ENCODE measurements at places on chromosomes 5 and 9.

DNA sequence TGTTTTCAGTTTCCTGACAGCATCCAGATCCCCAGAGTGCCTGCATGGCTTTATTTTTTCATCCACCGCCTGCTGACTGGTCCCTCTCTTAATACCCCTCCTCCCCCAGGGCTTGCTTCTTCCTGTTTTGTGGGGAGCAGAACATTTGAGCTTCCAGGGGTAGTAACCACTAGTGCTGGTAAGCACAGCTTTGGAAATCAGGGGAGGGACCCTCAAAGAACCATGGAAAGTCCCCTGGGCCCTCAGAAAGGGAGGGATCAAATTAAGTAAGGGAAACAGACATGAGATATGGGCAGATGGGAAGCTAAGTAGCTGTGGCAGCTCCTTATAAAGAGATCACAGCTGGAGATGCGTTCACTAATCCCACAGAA is 26.8 kb downstream of the GRIA1 start:
- DNase-seq, result no peak

DNA sequence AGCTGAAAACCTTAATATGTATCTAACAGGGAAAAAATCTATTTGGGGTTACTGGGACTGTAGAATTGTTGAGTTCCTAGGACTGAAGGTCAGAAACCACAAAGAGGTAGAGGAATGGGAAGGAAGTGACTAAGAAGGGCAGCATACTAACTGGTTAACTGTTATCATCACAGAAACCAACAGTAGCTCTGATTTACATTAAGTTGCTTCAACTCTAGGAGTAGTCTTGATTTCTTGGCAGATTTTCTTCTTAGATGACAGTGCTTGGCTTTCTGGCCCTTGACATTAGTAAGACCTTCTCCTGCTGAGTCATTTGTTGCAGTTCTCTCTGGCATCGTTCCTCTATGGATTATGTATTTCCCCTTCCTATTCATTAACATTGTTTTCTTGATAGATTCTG is 116.1 kb upstream of the RASA1 start:
- no peak for DNase-seq

DNA sequence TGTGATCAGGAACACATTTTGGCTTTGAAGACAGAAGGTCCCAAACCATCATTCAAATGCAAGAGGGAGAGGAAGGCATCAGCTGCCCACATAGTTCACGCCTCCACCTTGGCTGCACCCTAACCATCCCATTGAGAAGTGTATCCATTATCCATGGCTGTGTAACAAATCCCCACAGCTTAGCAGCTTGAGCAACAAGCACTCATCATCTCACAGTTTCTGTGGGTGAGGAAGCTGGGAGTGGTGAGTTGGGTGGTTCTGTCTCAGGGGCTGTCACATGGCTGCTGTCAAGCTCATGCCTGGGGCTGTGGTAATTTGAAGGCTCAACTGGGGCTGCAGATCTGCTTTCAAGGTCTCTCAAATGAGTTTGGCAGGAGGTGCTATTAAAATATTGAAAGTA is 23.0 kb upstream of the CEP72 start:
- no peak for DNase-seq

DNA sequence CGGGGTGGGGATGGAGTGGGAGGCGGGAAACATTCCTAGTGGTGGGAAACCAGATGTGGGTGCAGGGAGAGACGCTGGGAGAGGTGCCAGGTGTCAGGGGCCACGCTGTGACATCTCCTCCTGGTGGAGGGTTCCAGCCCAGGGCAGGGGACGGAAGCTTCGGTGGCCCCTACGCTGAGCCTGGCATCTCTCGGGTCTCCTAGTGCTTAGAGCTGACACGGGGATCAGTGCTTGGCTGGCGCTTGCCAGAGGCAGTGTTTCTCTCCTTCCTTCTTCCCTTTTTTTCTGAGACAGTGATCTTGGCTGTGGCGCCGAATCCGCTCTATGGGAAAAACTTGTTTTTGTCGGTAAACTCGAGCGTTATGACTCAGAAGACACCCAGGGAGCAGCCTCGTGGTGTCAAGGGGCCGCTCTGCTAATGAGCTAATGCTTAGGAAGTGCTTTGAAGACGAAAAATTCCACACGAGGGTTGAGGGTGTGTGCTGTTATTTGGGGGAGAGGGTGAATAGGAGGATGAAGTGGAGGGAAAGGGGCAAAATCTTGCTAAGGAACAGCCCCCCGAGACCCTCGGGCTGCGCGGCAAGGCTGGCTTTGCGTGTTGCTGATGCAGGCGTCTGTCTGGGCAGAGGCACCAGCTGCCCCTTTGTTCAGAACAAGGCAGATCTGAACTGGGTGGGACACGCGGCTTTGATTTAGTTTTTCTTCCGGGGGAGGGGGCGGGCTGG is 20.4 kb upstream of the IER5L start:
- DNase-seq, result no peak

- no peak for DNase-seq
These were observed 406.6 kb upstream of the TLE4 start for GRCh38 chr9:79165020-79165780.

DNA sequence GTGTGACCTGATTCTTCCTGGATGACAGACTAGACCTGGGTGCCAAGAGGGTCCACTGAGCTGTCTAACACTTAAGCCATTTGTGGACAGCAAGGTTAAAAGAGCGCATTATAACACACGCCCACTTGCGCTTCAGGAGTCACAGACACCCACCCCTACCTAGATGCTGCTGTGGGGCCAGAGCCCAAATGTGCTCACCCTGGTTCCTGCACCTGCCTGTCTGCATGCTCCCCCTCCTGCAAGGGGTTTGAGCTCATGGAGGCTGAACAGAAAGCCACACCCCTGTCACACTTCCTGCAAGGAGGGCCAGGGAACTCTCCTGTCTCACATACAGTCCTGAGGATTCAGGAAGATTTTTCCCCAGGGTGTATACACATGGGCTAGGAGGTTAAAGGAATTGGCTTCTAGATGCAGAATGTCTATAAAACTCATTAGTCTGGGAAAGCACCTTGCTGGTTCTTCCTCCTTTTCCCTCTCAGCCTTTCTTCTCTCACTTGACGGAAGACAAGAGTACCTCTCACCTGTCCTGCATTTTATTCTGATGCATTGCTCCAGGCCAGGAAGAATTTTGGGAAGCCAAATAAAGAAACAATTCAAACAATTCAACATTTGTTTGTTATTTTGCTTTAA is 87.4 kb upstream of the LHFPL2 start:
- DNase-seq, result no peak

DNA sequence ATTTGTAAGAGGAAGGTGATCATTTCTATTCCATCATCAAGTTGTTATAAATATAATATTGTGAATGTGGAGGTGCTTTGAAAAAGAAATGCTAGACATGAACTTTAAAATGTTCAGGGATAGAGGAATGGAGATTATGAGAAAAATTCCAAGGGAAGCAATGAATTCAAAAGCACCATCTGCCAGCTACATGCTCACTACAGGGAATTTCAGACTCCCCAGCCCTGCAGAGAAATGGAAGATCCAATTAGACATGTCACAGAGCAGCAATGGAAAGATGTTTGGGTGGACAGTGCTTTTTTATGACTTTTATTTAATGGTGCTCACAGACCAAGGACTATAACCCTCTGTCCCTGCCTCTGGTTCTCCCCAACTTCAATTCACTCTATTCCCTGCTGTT is 209.7 kb downstream of the ESM1 start:
- DNase-seq, result no peak

DNA sequence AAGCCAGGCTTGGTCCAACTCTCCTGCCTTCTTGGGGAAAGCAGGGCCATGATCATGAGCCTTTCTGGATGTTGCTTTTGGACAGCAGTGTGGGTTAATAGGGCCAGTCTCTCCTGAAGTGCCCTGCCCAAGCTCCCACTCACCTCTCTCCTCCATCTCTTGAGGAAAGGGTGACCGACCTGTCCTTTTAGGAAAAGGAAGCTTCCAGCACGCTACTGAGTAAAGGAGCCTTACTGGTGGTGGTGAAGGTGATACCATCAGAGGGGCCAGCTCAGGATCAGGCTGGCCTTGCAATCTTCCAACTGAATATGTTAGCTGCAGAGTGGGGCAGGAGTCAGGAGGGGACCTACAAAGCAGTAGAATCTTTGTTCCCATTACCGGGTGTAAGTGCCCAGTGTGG is 2.2 kb upstream of the RGS3 start:
- DNase-seq, result no peak

- no peak for DNase-seq
These were observed 122.0 kb downstream of the TLE4 start for GRCh38 chr9:79693750-79694149.

DNA sequence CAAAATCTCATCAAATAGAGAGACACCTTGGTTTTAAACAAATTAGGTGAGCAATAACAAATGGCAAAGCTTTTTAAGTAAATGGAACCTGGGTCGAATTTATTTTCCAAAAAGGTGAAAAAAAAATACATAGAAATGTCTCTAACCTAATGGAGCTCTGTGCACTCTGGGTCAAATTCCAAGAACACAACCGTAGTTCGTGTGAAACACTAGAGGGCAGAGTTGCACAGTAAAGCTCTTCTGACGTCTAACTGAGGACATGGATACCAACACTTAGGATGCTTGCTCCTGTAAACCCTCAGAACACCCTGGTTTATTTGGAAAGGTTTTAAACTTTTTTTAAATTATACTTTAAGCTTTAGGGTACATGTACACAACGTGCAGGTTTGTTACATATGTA is 18.9 kb downstream of the MARCHF11 start:
- no peak for DNase-seq

DNA sequence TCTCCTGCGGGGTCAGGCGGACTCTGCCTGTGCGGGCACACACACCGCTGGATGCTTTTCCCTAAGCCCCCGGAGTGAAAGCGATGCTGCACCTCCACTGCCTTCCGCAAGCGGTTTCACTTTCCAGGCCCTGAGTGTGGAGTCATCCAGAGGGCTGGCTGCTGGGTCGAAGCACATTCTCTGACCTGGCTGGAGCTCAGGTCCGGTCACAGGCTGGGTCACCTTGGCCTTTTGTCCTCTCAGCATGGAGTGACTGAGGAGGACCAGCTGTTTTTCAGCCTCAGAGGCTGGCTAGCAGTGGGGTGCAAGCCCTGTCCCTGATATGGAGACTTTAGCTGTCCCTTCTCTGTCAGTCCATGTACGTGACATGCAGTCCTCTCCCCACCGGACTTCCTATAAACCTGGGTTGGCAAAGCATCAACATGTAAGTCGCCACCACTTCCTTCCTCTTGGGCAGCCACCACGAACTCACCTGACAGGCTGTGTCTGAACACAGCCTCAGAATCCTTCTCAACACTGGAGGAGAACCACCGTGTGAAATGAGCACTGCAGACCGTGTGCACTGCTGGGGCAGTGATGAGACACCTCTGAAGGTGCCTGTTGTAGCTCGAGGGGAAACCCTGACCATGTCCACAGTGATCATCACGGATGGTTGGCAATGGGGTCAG is 51.3 kb downstream of the GADD45G start:
- DNase-seq, result no peak

DNA sequence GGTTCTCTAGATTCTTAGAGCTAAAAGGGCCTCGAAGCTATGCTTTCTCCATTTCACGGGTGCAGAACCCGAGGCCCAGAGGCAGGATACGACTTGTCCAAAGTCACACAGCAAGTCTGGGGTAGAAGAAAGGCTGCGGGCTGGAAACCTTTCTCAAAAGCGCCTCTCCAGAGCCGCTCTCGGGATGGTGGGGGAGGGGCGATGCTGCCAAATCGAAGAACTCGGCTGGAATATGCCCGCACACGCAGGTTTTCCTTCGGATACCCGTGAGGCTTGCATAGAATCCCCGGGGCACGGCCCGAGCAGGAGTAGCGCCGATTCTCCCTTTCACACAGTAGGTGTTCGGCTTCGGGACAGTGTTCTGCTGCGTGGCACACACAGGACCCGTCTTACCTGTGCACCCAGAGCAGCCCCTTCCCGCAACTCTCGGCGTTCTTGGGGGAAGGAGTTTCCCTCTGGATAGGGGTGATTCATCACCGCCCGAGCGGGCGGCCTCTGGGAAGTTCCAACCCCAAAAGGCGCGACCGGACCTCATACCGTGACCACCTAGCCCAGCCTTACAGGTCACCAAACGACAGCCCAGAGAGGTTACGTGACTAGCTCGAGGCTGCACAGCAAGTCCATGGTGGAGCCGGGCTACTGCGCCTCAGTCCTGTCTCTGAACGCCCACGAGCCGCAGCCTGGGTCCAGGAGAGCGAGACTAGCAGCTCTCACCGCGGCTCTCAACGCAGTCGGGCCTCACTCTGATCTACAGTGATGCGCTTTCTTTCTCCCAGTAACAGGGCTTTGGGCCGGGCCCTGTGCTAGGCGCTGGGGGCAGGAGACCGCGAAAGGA is 4.1 kb downstream of the PAX5 start:
- peak; percentile 6 for DNase-seq

DNA sequence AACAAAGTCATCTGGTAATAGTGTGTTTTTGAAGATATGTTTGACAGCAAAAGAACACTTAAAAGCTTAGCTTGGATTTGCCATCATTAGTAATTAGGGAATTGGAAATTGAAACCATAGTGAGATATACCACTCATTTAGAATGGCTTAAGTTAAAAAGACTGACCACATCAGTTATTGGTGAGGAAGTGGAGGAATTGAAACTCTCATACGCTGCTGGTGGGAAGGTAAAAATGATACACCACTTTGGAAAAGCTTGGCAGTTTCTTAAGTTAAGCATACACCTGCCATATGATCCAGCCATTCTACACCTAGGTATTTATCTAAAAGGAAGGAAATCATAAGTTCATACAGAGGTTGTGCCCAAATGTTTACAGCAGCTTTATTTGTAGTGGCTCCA is 213.2 kb downstream of the TRIO start:
- no peak for DNase-seq

DNA sequence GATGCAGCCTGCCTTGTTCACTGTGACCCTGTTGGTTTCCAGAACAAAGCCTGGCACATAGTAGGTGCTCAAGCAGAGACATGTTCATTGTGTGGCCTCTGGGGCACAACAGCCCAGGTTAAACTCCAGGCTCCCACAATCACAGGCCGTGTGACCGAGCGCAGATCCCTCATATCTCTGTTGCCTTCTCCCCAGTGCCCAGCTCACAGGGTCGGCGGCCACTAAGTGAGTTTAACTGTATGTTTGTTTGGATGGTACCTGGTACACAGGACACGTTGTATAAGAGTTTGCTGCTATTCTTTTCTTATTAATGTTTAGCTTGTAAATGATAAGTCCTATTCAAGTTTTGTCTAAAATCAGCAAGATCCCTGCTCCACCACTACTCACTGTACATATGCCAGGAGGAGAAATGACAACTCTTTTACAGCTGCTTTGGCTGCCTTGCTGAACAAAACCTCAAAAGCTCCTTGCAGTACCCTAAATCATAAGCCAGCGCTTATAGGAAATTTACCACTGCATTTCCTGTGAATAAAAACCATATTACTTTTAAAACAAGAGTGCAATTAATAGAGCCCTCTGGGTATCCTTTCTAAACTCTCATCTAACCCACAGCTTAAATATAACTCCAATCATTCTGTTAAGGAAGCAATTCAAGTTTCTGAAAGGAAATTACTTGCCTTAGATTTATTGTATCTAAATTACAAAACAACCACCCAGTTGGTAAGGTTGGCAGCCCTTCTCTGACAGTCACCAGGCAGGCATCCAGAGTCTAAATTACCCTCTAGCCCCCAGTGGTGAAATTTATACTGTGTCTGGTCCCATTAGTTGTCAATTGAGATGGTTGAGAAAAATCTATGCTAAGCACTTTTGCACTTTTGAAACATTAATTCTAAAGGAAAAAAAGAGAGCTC is 379.4 kb downstream of the SEMA5A start:
- no peak for DNase-seq

Data from CD4-positive, alpha-beta T cell treated with Interleukin-17A for 4 hours (primary cell).